ENCODE measurements at places on chromosomes 1 and 21. TPM values are rescaled to one million over a fixed set of nuclear protein-coding genes. Genes with fewer than 3 reads are reported as not detected.

The ANGPTL7 gene
- 6.6 TPM for total RNA-seq

The IGSF9 gene
- total RNA-seq = 8.0 TPM

- peak; percentile 58 for DNase-seq
- no peaks in the 10 kb centered on the region for H3K27me3 ChIP-seq
- no peaks in the 10 kb centered on the region for H3K36me3 ChIP-seq
- H3K4me1 ChIP-seq = no peaks in the 10 kb centered on the region
- peak overlapping the region; percentile 79 for H3K27ac ChIP-seq
Measured at GRCh38 chr21:46060596-46061061, 37.3 kb upstream of the COL6A2 start.

The GUCA2A gene
- not detected for total RNA-seq

- H3K27me3 ChIP-seq = peaks cover 21% of the 10 kb centered on the region
- H3K4me3 ChIP-seq = no peak overlapping the region
- no peaks in the 10 kb centered on the region for H3K36me3 ChIP-seq
- H3K27ac ChIP-seq = no peak overlapping the region
Measured at GRCh38 chr1:166924823-166925541, 48.9 kb upstream of the TADA1 start.

The LPAR3 gene
- total RNA-seq = 1.6 TPM

The TNNT2 gene
- 1.3 TPM for total RNA-seq

- H3K4me1 ChIP-seq = no peaks in the 10 kb centered on the region
- no peaks in the 10 kb centered on the region for H3K36me3 ChIP-seq
- no peak overlapping the region for H3K4me3 ChIP-seq
Measured at GRCh38 chr1:198577444-198577843, 37.0 kb upstream of the ATP6V1G3 start.

GRCh38 chr1:17397910-17398695 is 26.1 kb downstream of the PADI6 start:
- H3K4me1 ChIP-seq = peaks cover 4% of the 10 kb centered on the region
- no peak overlapping the region for H3K4me3 ChIP-seq
- H3K27ac ChIP-seq = no peak overlapping the region
- no peak for DNase-seq

DNA sequence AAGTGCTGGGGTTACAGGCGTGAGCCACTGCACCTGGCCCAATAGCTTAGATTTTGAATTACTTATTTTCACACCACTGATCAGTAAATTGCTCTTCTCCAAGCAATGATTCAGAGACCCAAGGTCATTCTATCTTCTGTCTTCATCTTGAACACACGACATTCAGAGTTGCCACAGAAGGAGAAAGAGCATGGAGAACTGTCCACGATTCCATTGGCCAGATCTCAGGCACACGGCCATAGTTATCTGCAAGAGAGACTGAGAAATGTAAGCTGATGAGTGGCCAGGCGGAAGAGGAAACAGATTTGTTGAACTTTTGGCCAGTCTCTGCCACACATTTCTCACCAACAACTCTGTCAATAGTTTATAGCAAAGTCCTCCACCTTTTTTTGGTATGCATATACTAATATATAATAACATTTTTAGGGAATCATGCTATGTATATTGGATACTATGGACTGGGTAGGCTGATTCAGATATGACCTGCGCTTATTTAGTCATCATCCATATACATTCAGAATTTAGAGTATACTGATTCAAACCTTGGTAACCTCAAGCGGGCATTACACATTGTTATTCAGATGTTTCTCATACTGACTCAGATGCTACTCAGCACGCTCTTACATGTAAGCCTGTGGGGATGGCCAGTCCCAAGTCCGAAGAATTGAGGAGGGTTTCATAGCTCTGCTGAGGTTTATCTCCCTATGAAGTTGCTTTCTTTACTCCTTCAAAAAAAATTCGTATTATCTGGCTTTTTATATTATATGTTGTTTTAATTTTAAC is 25.5 kb upstream of the CAP1 start:
- no peaks in the 10 kb centered on the region for H3K36me3 ChIP-seq
- H3K4me1 ChIP-seq = no peaks in the 10 kb centered on the region
- H3K27me3 ChIP-seq = no peaks in the 10 kb centered on the region
- H3K27ac ChIP-seq = no peak overlapping the region
- DNase-seq = no peak

The ERG gene
- 21.0 TPM for total RNA-seq

DNA sequence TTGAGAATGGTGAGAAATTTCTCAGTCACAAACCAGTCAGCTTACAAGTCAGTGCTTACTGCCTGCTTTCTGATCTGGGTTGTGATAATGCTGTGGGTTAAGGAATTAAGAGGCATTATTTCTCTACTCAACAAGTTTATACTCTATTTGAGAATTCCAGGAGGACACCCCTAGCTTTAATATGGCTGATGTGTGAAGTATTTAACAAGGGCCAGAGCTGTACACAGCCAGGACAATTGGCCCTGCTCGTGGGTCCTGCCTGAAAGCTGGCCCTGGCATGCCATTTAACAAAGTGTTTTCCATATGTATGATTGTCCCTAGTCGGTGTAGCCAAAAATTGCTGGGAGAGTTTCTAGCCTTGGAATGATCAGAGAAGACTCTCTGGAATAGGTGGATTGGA is 43.2 kb downstream of the HHAT start:
- no peak overlapping the region for H3K4me3 ChIP-seq
- H3K27ac ChIP-seq = peak overlapping the region; percentile 60
- no peaks in the 10 kb centered on the region for H3K36me3 ChIP-seq
- no peak for DNase-seq
- peaks cover 7% of the 10 kb centered on the region for H3K4me1 ChIP-seq
- H3K27me3 ChIP-seq = no peaks in the 10 kb centered on the region

The HSF2BP gene
- total RNA-seq = 1.8 TPM

DNA sequence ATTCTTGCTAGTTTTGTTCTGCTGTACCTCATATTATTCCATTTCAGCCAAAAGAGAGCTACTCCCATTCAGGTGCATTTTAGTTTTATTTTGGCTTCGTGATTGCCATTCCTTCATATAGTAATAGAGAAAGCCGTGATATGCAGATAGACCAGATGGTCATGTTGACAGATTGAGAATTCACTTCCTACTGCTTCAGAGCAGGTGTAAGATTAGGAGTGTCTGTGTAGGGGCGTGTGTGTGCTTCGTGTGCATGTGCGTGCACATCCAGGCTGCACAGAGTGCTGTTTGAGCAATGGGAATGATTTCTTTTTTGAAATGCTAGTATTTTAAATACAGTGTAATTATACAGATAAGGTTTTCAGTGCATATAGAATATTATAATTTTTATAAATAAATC is 10.3 kb downstream of the NFIA start:
- no peaks in the 10 kb centered on the region for H3K27me3 ChIP-seq
- no peaks in the 10 kb centered on the region for H3K36me3 ChIP-seq
- no peak for DNase-seq
- no peak overlapping the region for H3K4me3 ChIP-seq
- no peak overlapping the region for H3K27ac ChIP-seq
- no peaks in the 10 kb centered on the region for H3K4me1 ChIP-seq

- H3K4me1 ChIP-seq = no peaks in the 10 kb centered on the region
- no peak overlapping the region for H3K4me3 ChIP-seq
- no peak overlapping the region for H3K27ac ChIP-seq
- DNase-seq = no peak
- no peaks in the 10 kb centered on the region for H3K36me3 ChIP-seq
Measured at GRCh38 chr1:218467101-218468072, 122.3 kb downstream of the TGFB2 start.

The C1QA gene
- total RNA-seq = 104 TPM

The PLEKHG5 gene
- total RNA-seq = 12.0 TPM

- no peak for DNase-seq
- H3K27me3 ChIP-seq = no peaks in the 10 kb centered on the region
- no peak overlapping the region for H3K4me3 ChIP-seq
- H3K36me3 ChIP-seq = no peaks in the 10 kb centered on the region
Measured at GRCh38 chr1:213643360-213643759, 344.4 kb upstream of the PROX1 start.

The VPS13D gene
- 96.4 TPM for total RNA-seq

GRCh38 chr1:43779266-43779665 is 71.9 kb downstream of the ST3GAL3 start:
- H3K27ac ChIP-seq = no peak overlapping the region
- H3K27me3 ChIP-seq = no peaks in the 10 kb centered on the region
- H3K36me3 ChIP-seq = no peaks in the 10 kb centered on the region
- no peak overlapping the region for H3K4me3 ChIP-seq
- no peaks in the 10 kb centered on the region for H3K4me1 ChIP-seq

DNA sequence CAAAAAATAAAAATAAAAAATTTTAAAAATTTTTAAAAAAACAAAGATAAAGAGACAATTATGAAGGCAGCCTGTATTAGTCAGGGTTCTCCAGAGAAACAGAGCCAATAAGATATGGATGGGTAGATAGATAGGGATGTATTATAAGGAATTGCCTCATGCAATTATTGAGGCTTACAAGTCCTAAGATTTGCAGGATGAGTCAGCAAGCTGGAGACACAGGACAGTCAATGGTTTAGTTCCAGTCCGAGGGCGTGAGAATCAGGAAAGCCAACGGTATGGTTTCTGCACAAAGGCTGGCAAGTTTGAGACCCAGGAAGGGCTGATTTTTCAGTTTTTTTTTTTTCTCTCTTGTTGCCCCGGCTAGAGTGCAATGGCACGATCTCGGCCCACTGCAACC is 24.1 kb upstream of the EIF4G3 start:
- no peaks in the 10 kb centered on the region for H3K4me1 ChIP-seq
- H3K36me3 ChIP-seq = no peaks in the 10 kb centered on the region
- no peak overlapping the region for H3K4me3 ChIP-seq
- H3K27me3 ChIP-seq = no peaks in the 10 kb centered on the region
- no peak for DNase-seq

- DNase-seq = no peak
- no peaks in the 10 kb centered on the region for H3K36me3 ChIP-seq
- no peaks in the 10 kb centered on the region for H3K27me3 ChIP-seq
- no peak overlapping the region for H3K27ac ChIP-seq
- H3K4me1 ChIP-seq = peaks cover 4% of the 10 kb centered on the region
- H3K4me3 ChIP-seq = no peak overlapping the region
Measured at GRCh38 chr21:44985441-44986401, 45.9 kb downstream of the SLX9 start.

The ASCL5 gene
- total RNA-seq = not detected

- no peak overlapping the region for H3K27ac ChIP-seq
- no peaks in the 10 kb centered on the region for H3K4me1 ChIP-seq
- no peaks in the 10 kb centered on the region for H3K27me3 ChIP-seq
- H3K36me3 ChIP-seq = no peaks in the 10 kb centered on the region
- DNase-seq = no peak
- no peak overlapping the region for H3K4me3 ChIP-seq
Measured at GRCh38 chr1:68954841-68955240, 458.0 kb upstream of the DEPDC1 start.

The ELOA gene
- 32.8 TPM for total RNA-seq

The LRRC71 gene
- not detected for total RNA-seq

DNA sequence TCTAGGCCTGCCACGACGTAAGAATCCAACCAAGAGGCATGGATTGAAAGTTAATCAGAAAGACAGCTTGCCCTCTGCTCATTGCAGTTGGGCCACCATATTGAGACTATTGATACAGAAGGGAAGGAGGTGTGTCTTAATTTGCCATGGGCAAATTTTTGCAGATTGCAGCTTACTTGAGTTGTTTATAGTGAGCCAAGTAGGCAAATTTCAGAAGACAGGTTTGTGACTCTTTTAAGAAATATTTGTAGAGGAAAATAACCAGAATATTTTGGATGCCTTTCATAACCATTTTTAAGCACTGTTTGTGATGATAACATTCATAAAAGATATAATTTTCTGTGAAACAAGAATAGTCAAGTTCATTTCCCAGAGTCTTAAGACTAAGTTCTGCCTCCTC is 74.1 kb downstream of the PRDM2 start:
- no peaks in the 10 kb centered on the region for H3K4me1 ChIP-seq
- DNase-seq = no peak
- peaks cover 5% of the 10 kb centered on the region for H3K36me3 ChIP-seq
- H3K27me3 ChIP-seq = no peaks in the 10 kb centered on the region
- no peak overlapping the region for H3K27ac ChIP-seq
- no peak overlapping the region for H3K4me3 ChIP-seq

GRCh38 chr1:18542351-18542750 is 61.6 kb downstream of the KLHDC7A start:
- H3K4me3 ChIP-seq = no peak overlapping the region
- no peaks in the 10 kb centered on the region for H3K4me1 ChIP-seq
- DNase-seq = no peak
- H3K27ac ChIP-seq = no peak overlapping the region
- H3K27me3 ChIP-seq = no peaks in the 10 kb centered on the region
- H3K36me3 ChIP-seq = no peaks in the 10 kb centered on the region

DNA sequence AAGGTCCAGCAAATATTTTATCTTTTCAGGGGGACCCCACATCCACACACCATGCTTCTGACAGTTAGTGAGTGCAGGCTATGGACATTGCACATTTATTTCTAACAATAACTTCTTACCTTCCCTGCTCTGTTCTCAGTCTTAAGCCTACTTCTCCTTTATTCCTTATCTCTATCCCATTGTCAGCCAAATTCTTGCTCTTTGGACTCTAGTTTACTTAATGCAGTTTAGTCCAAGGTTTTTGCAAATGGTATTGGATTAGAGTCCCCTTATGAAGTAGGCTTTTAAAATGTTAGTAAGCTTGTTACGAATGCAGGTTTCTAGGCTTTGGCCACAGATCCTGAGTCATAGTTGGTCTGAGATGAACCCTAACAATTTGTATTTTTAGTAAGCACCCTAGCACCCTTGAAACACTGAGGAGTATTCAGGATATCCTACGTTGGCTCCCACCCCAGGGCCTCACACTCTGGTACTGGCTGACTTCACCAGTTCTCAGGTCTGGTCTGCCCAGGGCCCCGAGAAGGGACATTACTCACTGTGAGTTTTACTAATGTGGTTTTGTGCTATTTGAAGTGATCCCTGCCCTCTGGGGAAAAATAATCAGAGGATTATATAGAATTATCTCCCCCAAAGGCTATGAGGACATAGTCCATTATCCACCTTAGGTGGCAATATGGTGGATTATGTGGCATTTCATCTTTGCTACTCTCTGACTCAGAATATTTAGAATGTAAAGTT is 239.5 kb downstream of the TGFB2 start:
- H3K4me3 ChIP-seq = no peak overlapping the region
- H3K36me3 ChIP-seq = no peaks in the 10 kb centered on the region
- no peaks in the 10 kb centered on the region for H3K27me3 ChIP-seq
- no peak for DNase-seq
- H3K4me1 ChIP-seq = no peaks in the 10 kb centered on the region

The PLA2G2C gene
- not detected for total RNA-seq

GRCh38 chr1:13763991-13764390 is 64.0 kb downstream of the PRDM2 start:
- no peak overlapping the region for H3K4me3 ChIP-seq
- peak overlapping the region; percentile 78 for H3K27ac ChIP-seq
- no peak for DNase-seq
- peaks cover 22% of the 10 kb centered on the region for H3K4me1 ChIP-seq
- no peaks in the 10 kb centered on the region for H3K36me3 ChIP-seq

The HNRNPU gene
- 500 TPM for total RNA-seq

DNA sequence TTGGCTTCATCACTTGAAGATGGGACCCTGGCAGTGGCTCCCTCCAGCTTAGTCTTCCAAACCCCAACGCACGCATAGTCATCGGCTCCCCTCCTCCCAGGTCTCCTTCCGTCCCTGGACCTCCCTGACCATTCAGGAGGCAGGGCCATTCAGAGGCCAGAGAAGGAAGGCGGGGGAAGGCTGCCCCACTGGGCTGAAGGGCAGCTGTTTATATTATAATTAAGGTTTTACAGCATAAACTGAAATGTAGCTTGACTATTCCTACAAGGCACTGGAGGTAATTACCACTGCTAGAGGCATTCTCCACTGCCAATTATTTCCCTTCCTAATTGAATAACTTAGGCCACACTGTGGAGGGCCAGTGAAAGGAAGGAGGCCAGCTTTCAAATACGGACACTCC is 170.6 kb upstream of the PROX1 start:
- H3K36me3 ChIP-seq = no peaks in the 10 kb centered on the region
- no peaks in the 10 kb centered on the region for H3K4me1 ChIP-seq
- no peaks in the 10 kb centered on the region for H3K27me3 ChIP-seq
- H3K27ac ChIP-seq = no peak overlapping the region
- DNase-seq = no peak
